Transverse colon (tissue), 4 donors: ENCODE measurements at places on chromosomes 1 and 21.

- H3K36me3 ChIP-seq, result no peaks in the 10 kb centered on the region
- no peaks in the 10 kb centered on the region for H3K27me3 ChIP-seq
- H3K4me3 ChIP-seq, result no peak overlapping the region
- peak; percentile 77 for DNase-seq
These were observed 23.8 kb downstream of the IER5 start for GRCh38 chr1:181112071-181112929.

- no peak for DNase-seq
- no peaks in the 10 kb centered on the region for H3K4me1 ChIP-seq
- H3K27ac ChIP-seq, result no peak overlapping the region
- H3K36me3 ChIP-seq, result no peaks in the 10 kb centered on the region
These were observed 5.6 kb upstream of the S100A8 start for GRCh38 chr1:153396461-153396860.

DNA sequence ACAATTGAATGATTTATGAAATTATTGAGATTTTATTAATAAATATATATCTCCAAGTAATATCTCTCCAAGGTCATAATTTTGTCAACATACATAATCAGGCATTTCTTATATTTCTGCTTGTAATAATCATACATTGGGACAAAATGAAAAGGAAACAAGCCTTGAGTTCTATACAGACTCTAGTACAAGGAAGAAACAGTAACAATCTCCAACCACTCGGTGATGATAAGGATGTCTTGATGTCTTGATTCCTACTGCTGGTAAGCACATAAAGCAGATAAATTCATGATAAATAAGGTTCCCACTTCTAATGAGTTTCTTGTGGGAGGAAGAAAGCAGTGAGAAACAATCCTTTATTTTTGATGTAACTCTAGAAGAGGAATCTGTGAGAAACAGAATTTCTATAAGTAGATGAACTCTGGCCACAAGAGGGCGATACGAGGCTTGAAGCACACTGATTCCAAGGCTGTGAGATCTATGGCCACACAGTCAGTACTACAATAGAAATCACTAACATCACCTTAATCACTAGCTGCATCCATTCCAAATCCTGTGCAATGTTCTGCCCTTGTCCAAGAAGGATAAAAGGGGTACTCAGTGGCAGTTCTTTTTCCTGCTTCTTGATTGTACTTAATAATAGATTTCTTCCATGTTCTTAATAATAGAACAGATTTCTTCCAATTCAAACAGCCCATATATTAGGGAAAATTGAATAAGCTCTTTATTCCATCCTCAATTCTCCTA lies 41.4 kb upstream of the LRRC8B start:
- H3K4me1 ChIP-seq, result no peaks in the 10 kb centered on the region
- H3K36me3 ChIP-seq, result no peaks in the 10 kb centered on the region
- no peaks in the 10 kb centered on the region for H3K27me3 ChIP-seq
- H3K27ac ChIP-seq, result no peak overlapping the region
- DNase-seq, result peak; percentile 79

- no peak overlapping the region for H3K27ac ChIP-seq
- H3K4me3 ChIP-seq, result no peak overlapping the region
- no peak for DNase-seq
- H3K27me3 ChIP-seq, result no peaks in the 10 kb centered on the region
- no peaks in the 10 kb centered on the region for H3K36me3 ChIP-seq
- no peaks in the 10 kb centered on the region for H3K4me1 ChIP-seq
These were observed 55.7 kb downstream of the LRRC8C start for GRCh38 chr1:89688607-89689006.

GRCh38 chr1:16006552-16007485 lies 2.8 kb downstream of the SRARP start:
- H3K27ac ChIP-seq, result no peak overlapping the region
- no peaks in the 10 kb centered on the region for H3K27me3 ChIP-seq
- no peak for DNase-seq
- no peaks in the 10 kb centered on the region for H3K36me3 ChIP-seq
- no peak overlapping the region for H3K4me3 ChIP-seq
- H3K4me1 ChIP-seq, result no peaks in the 10 kb centered on the region

DNA sequence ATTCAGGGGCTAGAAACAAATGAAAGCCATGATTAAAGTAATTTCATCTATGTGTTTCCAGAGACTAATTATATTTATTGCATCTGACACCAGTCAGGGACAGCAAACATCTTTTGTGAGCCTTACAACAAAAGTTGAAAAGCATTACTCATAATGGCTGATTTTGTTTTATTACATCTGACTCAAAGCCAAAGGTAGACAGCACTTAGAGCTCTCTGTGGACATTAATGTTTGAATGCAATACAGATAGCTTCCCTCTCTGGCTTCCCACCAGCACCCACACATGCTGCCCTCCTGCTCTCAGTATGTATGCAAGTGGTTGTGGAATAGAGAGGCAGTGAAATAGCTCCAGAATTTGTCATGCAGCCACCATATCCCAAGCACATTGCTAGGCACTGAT lies 198.7 kb downstream of the SETD4 start:
- DNase-seq, result no peak
- no peak overlapping the region for H3K4me3 ChIP-seq
- no peak overlapping the region for H3K27ac ChIP-seq
- H3K4me1 ChIP-seq, result no peaks in the 10 kb centered on the region
- H3K36me3 ChIP-seq, result no peaks in the 10 kb centered on the region

DNA sequence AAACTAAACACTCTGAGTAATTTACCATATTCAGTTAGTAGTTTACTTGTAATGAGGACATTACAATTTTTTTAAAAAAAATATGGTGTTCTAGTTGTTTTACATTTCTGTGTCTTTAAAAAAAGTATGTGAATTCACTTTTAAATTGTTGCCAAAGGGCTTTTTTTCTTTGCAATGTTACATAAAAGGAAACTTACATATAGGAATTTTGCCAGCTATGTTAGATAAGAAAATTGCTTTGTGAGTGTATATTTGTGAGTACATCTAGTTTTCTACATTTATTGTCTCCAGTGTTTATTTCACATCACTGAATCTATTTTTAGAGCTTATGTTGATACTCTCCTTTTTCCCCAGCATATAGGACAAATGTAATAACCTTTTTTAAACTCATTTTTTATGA lies 206.8 kb downstream of the GPR52 start:
- H3K4me3 ChIP-seq, result no peak overlapping the region
- no peak for DNase-seq

DNA sequence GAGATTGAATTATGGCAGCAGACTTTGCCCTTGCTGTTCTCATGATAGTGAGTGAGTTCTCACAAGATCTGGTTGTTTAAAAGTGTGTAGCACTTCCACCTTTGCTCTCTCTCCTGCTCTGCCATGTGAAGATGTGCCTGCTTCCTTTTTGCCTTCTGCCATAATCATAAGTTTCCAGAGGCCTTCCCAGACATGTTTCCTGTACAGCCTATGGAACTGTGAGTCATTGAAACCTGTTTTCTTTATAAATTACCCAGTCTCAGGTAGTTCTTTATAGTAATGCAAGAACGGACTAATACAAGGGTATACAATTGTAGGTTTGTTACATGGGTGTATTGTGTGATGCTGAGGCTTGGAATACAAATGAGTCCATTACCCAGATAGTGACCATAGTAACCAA lies 4.2 kb downstream of the SPRR1B start:
- DNase-seq, result no peak
- H3K27ac ChIP-seq, result no peak overlapping the region
- H3K4me1 ChIP-seq, result no peaks in the 10 kb centered on the region
- no peaks in the 10 kb centered on the region for H3K36me3 ChIP-seq

DNA sequence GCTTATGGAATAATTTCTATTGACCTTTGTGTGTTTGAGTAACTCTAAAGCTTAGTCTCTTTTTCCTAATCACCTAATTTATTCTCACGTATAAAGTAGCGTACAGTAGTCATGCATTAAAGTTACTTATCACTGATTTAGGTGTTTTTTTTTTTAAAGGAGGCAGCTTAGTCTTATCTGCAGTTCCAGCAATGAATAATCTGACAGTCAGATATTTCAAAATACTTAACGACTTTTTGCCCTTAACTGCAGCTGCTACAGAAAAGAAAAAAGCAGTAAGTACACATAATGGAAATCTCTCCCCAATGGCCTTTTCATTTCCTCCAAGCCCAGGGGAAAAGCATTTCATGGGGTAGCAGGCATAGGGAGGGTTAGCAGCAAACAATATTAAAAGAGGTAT lies 54.6 kb downstream of the SLC35F3 start:
- H3K27me3 ChIP-seq, result no peaks in the 10 kb centered on the region
- no peak for DNase-seq
- no peaks in the 10 kb centered on the region for H3K4me1 ChIP-seq
- H3K36me3 ChIP-seq, result no peaks in the 10 kb centered on the region
- H3K27ac ChIP-seq, result no peak overlapping the region
- no peak overlapping the region for H3K4me3 ChIP-seq

DNA sequence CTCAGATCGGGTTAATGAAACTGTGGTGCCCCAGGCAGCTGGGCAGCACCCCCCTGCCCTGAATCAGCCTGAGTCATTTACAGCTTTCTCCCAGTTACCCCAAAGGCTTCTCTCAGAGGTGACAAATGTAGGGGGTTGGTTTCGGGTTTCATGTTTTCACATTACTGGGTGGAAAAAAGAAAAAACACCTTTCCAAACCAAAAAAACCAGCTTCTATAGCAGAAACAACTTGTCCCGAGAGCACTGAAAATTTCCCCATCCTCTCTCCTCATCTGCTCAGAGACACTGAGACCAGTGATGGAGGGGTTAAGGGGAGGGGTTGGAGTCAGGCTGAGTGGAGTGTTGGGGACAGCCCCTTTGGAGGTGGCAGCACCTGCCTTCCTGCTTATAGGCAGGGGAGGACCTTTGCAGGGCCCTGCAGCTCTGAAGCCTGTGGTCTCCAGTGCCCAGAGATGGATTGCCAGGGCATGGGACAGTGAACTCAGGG lies 15.6 kb downstream of the UTP11 start:
- H3K4me3 ChIP-seq, result no peak overlapping the region
- H3K27ac ChIP-seq, result no peak overlapping the region
- DNase-seq, result no peak
- H3K27me3 ChIP-seq, result peaks cover 8% of the 10 kb centered on the region

- no peak overlapping the region for H3K4me3 ChIP-seq
- H3K4me1 ChIP-seq, result peaks cover 20% of the 10 kb centered on the region
- no peak for DNase-seq
- no peaks in the 10 kb centered on the region for H3K27me3 ChIP-seq
These were observed 342.5 kb downstream of the PDE4B start for GRCh38 chr1:66135161-66135560.

GRCh38 chr1:66876664-66877063 lies 48.0 kb downstream of the DNAI4 start:
- H3K36me3 ChIP-seq, result no peaks in the 10 kb centered on the region
- no peak for DNase-seq
- no peak overlapping the region for H3K27ac ChIP-seq
- no peaks in the 10 kb centered on the region for H3K27me3 ChIP-seq

GRCh38 chr1:110243574-110243973 lies 33.5 kb downstream of the KCNC4 start:
- DNase-seq, result no peak
- no peaks in the 10 kb centered on the region for H3K36me3 ChIP-seq
- H3K27ac ChIP-seq, result no peak overlapping the region
- H3K4me1 ChIP-seq, result no peaks in the 10 kb centered on the region
- H3K27me3 ChIP-seq, result no peaks in the 10 kb centered on the region
- no peak overlapping the region for H3K4me3 ChIP-seq

DNA sequence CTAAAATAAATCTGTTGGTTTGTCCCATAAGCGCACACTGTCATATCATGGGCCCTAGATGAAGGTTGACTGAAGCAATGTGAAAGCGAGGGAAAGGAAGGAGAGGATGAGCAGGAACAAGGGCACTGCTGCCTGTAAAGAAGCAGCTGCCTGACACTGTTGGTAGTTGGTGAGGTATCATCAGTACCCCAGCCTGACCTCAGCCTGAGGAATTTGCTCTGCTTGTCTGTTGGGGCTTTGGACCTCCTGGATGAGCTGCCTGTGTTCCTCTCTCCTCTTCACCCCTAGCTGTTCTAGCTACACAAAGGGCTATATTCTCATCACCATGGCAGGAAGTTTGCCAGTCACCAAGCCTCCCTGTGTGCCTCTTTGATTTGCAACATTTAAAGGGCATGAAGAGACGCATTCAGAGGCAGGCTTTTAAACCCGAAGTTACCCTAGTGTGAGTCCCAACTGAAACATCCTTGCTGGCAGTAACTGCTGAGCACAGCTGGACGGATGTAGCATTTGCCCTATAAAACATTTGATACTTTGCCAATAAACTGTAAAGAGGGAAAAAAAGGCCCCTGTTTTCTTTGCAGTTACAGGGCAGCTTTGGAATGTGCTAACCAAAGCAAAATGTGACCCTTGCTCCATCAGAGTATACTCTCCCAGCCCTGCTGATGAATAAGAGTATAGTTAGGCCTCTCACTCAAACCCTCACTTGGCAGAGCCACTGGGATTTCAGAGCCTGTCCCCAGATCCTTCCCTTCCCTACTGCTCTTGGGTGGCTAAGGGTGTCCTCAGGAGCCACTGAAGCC lies 22.2 kb upstream of the SPATA6 start:
- no peak overlapping the region for H3K4me3 ChIP-seq
- H3K27ac ChIP-seq, result peak overlapping the region; percentile 59
- no peaks in the 10 kb centered on the region for H3K27me3 ChIP-seq
- DNase-seq, result peak; percentile 24

- no peaks in the 10 kb centered on the region for H3K27me3 ChIP-seq
- H3K36me3 ChIP-seq, result no peaks in the 10 kb centered on the region
- no peak overlapping the region for H3K4me3 ChIP-seq
- peaks cover 17% of the 10 kb centered on the region for H3K4me1 ChIP-seq
- H3K27ac ChIP-seq, result no peak overlapping the region
These were observed 3.7 kb downstream of the LENEP start for GRCh38 chr1:154996966-154997701.
